ENCODE measurements at places on chromosomes 7 and 10.

- DNase-seq: no peak
Measured at GRCh38 chr10:6045878-6046772, 16.0 kb downstream of the IL2RA start.

DNA sequence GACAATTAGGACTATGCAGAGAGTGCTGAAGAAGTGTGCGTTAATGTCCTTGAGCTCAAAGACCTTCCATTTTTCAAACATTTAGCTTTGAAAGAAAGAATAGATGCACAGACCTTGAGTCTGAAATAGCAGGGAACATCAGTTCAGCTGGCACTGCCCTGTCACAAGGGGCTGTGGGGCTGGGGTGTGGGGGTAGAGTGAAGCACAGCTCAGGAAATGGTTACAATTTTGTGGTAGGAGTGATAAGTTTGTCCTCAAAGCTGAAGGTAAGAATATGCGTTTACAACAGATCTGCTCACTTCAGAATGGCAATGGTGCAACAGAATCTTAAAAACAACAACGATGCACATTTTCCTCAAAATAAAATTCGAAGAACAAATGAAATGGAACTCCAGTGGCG, 33.6 kb downstream of the SMKR1 start:
- peak; percentile 46 for DNase-seq

DNA sequence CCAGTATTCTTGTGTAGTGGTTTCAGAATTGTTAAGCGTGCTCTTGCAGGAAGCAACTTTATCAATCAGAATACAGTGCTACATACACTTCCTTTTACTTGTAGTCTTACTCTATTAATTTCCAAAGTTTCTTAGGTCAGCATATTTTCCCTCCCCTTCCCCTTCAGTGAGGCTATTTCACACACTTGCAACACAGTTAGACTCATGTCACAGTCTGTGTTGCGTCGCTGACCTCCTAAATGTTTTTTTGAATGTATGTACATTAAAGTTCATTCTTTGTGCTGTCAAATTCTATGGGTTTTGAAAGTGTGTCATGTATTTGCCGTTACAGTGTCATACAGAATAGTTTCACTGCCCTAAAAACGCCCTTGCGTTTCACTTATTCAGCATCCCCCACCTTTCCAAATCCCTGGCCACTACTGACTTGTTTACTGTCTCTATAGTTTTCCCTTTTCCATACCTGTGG, 5.4 kb upstream of the HKDC1 start:
- no peak for DNase-seq

GRCh38 chr10:32893434-32893833, 64.6 kb downstream of the ITGB1 start:
- no peak for DNase-seq

DNA sequence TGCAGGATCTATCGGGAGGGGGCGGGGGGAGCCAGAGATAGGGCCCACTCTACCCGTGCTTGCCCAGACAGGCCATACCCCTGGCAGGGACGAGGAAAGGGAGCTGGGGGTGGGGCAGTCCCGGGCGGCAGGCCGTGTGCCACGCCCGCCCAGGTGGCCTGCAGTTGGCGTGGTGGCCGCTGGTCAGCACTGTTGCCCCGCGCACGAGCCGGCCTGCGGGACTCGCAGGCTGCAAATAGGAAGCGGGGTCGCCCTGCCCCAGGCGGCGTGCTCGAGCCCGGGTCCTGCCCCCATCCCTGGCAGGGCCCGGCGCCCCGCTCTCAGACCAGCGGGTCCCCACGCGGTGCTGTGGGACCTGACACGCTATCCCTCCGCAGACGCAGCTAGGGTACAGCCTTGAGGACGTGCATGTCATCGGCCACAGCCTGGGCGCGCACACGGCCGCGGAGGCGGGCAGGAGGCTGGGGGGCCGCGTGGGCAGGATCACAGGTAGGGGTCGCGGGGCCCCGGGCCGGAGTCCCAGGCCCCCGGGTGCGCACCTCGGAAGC, 6.7 kb downstream of the PNLIPRP2 start:
- DNase-seq: no peak

- DNase-seq: no peak
Measured at GRCh38 chr10:44979281-44980191, 927 bp upstream of the DEPP1 start.

DNA sequence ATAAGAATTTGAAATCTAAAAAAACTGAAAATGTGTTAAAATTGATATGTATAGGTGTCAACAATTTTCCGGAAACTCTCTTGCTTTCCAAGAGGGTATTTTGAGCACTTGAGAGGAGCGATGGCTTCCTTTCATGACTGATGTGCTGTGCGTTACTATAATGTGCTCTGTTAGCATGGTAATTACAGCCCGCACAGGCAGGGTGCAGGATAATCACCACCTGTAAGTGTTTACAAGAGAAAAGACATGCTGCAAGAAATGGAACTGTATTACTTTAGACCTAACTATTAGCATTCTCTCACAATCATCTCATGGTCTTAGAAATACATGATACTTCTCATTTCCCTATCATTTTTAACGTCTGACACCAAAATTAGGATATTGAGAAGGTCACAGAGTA, 92.4 kb upstream of the ADARB2 start:
- no peak for DNase-seq

GRCh38 chr7:48101968-48102367, 12.9 kb downstream of the UPP1 start:
- no peak for DNase-seq

GRCh38 chr10:60390224-60390626, 550 bp upstream of the ANK3 start:
- DNase-seq: no peak

DNA sequence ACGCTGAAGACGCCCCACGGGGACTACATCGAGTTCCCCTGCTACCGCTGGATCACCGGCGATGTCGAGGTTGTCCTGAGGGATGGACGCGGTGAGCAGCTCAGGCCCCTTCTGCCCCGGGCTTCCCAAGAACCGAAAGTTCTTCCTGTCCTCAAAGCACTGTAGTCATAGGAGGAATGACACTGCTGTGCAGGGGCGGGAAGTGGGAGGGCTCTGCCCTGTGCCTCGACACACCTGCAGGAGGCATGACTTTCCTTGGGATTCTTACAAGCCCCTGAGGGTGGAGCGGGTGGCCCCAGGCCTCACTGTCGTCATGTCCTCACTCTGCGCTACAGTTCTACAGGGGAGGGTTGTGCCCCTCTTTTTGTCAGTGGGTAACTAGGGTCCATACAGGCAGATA, 8.6 kb downstream of the ALOX5 start:
- no peak for DNase-seq

DNA sequence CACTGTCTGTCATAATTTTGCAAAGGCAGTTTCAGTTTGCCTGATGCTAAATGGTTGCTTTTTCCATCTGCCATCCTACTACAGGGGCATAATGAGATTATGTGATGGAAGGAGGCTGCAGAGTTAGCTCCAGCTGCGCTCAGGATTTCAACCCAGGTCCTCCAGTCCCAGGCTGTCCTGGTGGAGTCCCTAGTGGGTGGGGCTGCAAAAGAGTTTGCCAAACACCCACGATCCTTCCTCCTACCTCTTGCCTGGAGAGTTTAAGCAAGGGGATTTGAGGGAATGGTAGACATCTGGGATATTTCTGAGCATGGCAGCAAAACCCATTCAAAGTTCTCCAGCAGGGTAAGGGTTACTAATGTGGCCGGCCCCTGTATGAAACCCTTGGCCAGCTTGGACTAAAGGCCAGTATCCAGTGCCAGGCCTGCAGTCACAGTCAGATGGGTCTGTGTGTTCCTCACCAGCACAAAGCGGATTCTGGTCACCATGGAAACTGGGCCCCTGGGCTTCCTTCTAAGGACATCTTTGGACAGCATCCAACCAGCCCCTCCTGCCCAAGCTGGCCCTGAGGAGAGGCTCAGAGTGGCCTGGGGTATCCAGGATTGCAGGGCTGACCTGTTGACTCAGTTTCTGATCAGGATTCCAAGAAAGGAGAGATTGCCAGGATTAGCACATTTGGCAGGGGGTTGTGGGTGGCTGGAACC, 42.7 kb upstream of the CHST3 start:
- no peak for DNase-seq

- DNase-seq: no peak
Measured at GRCh38 chr7:117036836-117037235, 83.5 kb downstream of the ST7 start.

GRCh38 chr10:101575580-101576210, 12.4 kb downstream of the POLL start:
- peak; percentile 48 for DNase-seq

Measured in hematopoietic multipotent progenitor cell (in vitro differentiated cells).